ENCODE measurements at places on chromosomes 1 and 21. TPM values are rescaled to one million over a fixed set of nuclear protein-coding genes. Genes with fewer than 3 reads are reported as not detected.

GRCh38 chr1:25028907-25029599, 99.0 kb upstream of the RUNX3 start:
- DNase-seq, result no peak
- no peak overlapping the region for H3K4me3 ChIP-seq
- no peak overlapping the region for H3K27ac ChIP-seq
- H3K36me3 ChIP-seq, result no peaks in the 10 kb centered on the region

SPOCD1 gene
- total RNA-seq, result 4.2 TPM

CLCNKA gene
- 0.25 TPM for total RNA-seq

NUDC gene
- total RNA-seq, result 45.9 TPM

DNA sequence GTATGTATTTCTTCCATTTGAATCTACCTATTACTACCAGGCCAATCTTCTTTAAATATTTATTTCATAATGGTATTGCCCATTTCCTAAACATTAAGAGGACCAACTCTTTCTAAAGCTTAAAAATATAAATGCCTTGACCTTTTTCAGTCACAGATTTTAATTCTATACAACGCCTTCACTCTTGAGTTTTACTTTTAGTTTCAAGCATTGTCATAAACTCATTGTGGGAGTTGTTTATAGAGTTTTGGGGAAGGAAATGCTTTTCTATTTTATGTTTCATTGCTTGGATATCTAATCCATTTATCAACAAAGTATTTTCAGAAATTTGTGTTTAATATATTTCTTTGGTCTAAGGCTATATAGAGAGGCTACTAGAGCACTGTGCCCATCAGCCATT, 155.8 kb downstream of the DPYD start:
- H3K4me3 ChIP-seq, result no peak overlapping the region
- H3K27ac ChIP-seq, result no peak overlapping the region
- no peaks in the 10 kb centered on the region for H3K36me3 ChIP-seq

VHLL gene
- total RNA-seq, result not detected

- H3K4me3 ChIP-seq, result no peak overlapping the region
- H3K27me3 ChIP-seq, result no peaks in the 10 kb centered on the region
- H3K4me1 ChIP-seq, result no peaks in the 10 kb centered on the region
These were observed 34.5 kb downstream of the RAB3B start for GRCh38 chr1:51955797-51956527.

- H3K36me3 ChIP-seq, result no peaks in the 10 kb centered on the region
- no peak overlapping the region for H3K27ac ChIP-seq
- no peaks in the 10 kb centered on the region for H3K4me1 ChIP-seq
- DNase-seq, result no peak
- H3K4me3 ChIP-seq, result no peak overlapping the region
These were observed 149.3 kb downstream of the MRPL39 start for GRCh38 chr21:25457946-25458345.

DNA sequence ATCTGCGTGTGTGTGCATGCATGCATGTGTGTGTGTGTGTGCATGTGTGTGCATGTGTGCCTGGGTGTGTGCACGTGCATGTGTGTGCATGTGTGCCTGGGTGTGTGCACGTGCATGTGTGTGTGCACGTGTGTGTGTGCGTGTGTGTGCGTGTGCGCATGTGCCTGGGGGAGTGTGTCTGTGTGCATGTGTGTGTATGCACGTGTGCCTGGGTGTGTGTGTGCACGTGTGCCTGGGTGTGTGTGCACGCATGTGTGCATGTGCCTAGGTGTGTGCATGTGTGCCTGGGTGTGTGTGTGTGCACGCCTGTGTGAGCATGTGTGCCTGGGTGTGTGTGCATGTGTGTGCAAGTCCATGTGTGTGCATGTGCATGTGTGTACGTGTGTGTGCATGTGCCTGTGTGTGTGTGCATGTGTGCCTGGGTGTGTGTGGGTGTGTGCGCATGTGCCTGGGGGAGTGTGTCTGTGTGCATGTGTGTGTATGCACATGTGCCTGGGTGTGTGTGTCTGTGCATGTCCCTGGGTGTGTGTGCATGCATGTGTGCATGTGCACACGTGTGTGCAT, 29.3 kb upstream of the COL6A2 start:
- no peaks in the 10 kb centered on the region for H3K36me3 ChIP-seq
- H3K27me3 ChIP-seq, result no peaks in the 10 kb centered on the region
- no peak overlapping the region for H3K27ac ChIP-seq
- peaks cover 37% of the 10 kb centered on the region for H3K4me1 ChIP-seq
- H3K4me3 ChIP-seq, result no peak overlapping the region

ADGRB2 gene
- total RNA-seq, result 3.9 TPM

SPRR2E gene
- total RNA-seq, result 11.8 TPM

OR6N1 gene
- total RNA-seq, result not detected

DMRTA2 gene
- total RNA-seq, result not detected

GRCh38 chr1:88780485-88780884, 96.4 kb downstream of the PKN2 start:
- no peaks in the 10 kb centered on the region for H3K4me1 ChIP-seq
- peaks cover 24% of the 10 kb centered on the region for H3K36me3 ChIP-seq

- H3K36me3 ChIP-seq, result no peaks in the 10 kb centered on the region
- no peak for DNase-seq
- peak overlapping the region; percentile 64 for H3K4me3 ChIP-seq
These were observed 158.7 kb downstream of the RUNX1 start for GRCh38 chr21:34890470-34890723.

DNA sequence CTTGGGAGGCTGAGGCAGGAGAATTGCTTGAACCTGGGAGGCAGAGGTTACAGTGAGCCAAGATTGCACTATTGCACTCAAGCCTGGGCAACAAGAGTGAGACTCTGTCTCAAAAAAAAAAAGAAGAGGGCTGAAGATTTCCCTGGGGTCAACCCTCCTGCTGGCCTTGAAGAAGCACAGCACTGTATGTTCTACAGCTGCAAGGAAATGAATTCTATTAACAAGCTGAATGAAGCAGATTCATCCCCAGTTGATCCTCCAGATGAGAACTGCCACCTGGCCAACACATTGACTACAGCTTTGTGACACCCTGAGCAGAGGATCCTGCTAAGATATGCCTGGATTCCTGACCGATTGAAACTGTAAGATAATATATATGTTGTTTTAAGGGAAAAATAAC, 129.5 kb downstream of the ADSS2 start:
- DNase-seq, result peak; percentile 65
- peaks cover 25% of the 10 kb centered on the region for H3K4me1 ChIP-seq
- H3K27ac ChIP-seq, result peak overlapping the region; percentile 86
- H3K4me3 ChIP-seq, result peak overlapping the region; percentile 24
- H3K27me3 ChIP-seq, result no peaks in the 10 kb centered on the region
- no peaks in the 10 kb centered on the region for H3K36me3 ChIP-seq

DNA sequence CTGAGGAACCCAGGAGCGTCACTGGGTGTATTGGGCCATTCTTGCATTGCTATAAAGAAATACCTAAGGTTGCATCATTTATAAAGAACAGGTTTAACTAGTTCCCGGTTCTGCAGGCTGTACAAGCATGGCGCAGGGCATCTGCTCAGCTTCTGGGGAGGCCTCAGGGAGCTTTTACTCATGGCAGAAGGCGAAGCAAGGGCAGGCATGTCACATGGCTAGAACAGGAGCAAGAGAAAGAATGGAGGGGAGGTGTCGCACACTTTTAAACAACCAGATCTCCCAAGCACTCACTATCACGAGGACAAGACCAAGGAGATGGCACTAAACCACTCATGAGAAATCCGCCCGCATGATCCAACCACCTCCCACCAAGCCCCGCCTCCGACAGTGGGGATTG, 65.2 kb downstream of the PSMG1 start:
- H3K4me1 ChIP-seq, result peaks cover 11% of the 10 kb centered on the region
- H3K27ac ChIP-seq, result no peak overlapping the region

DNA sequence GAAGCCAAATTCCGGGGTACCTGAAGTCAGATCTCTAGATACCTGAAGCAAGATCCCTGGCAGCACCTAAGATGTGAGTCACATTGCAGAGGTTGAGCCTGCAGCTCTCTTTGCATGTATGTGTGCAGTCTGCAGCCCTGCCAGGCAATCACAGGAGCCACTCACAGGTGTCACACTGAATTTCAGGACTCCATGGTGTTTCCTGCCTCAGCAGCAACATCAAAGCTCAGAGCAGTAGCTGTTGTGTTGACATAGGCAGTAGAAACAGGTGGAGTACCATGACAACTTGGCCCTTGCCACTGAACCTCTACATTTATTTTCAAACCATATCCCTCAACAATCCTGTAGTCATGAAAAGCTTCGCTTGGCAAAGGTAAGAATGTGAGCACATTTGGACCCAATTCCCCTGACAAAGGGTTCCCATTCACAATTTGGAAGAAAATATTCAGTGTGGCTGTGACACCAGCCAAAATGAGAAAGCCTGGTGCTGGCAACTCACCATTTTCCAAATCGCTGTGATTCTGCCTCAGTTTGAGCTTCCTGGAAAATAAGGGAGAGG, 419.8 kb upstream of the NFIA start:
- DNase-seq, result no peak
- no peak overlapping the region for H3K27ac ChIP-seq
- H3K4me1 ChIP-seq, result no peaks in the 10 kb centered on the region
- no peaks in the 10 kb centered on the region for H3K27me3 ChIP-seq

SEMA4A gene
- 18.7 TPM for total RNA-seq

S100A13 gene
- total RNA-seq, result 116 TPM

RIPK4 gene
- 28.0 TPM for total RNA-seq

PDZK1IP1 gene
- total RNA-seq, result 55.2 TPM

DNA sequence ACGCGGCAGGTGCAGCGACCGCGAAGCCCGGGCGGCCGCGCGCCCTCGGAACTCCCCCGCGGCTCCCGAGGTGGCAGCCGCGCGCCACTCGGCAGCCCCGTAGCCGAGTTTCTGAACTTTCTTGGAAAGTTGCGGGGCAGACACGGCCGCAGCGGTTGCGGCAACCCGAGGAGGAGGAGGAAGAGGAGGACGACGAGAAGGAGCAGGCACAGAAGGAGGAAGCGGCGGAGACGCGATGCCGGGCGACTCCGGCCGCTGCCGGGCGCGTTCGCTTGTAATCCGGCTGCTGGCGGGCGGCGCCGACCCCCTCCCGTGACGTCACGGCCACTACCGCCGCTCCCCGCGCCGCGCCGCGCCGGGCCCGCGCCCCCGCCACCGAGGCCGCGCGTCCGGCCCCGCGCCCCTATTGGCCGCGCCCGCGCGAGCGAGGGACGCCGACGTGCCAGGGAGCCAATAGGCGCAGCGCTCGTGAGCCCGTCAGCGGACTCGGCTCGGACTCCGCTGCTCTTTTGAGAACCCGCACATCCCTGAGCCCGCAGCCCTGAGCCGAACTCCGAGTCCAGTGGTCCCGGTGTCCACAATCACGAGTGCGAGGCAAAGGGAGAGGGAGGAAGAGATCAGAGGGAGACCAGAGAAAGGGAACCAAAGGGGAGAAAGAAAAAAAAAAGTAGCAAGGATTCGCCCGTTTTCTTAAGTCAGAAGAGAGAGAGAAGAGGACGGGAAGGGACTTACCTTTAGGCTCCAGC, 736 bp upstream of the BARHL2 start:
- no peak overlapping the region for H3K27ac ChIP-seq
- H3K4me3 ChIP-seq, result peak overlapping the region; percentile 13
- peaks cover 29% of the 10 kb centered on the region for H3K27me3 ChIP-seq

SEMA6C gene
- total RNA-seq, result 10.1 TPM
